ENCODE measurements at places on chromosomes 11 and 22. TPM values are rescaled to one million over a fixed set of nuclear protein-coding genes. Genes with fewer than 3 reads are reported as not detected.
A peak's percentile ranks its signal among the peaks of the same experiment; 100 is the strongest.

Gene MUC5AC
- total RNA-seq = not detected

Gene SLC7A4
- 0.06 TPM for total RNA-seq

Gene MIOX
- total RNA-seq = not detected

Gene C22orf23
- 0.29 TPM for total RNA-seq

Gene ATXN10
- total RNA-seq = 73.0 TPM

GRCh38 chr22:44330188-44330743 lies 17.5 kb upstream of the SHISAL1 start:
- no peak for DNase-seq

- no peak for DNase-seq
Observed at GRCh38 chr22:37815593-37815992, 7.6 kb upstream of the GALR3 start.

GRCh38 chr11:102225689-102226568 lies 91.4 kb upstream of the BIRC3 start:
- DNase-seq = peak; percentile 97

DNA sequence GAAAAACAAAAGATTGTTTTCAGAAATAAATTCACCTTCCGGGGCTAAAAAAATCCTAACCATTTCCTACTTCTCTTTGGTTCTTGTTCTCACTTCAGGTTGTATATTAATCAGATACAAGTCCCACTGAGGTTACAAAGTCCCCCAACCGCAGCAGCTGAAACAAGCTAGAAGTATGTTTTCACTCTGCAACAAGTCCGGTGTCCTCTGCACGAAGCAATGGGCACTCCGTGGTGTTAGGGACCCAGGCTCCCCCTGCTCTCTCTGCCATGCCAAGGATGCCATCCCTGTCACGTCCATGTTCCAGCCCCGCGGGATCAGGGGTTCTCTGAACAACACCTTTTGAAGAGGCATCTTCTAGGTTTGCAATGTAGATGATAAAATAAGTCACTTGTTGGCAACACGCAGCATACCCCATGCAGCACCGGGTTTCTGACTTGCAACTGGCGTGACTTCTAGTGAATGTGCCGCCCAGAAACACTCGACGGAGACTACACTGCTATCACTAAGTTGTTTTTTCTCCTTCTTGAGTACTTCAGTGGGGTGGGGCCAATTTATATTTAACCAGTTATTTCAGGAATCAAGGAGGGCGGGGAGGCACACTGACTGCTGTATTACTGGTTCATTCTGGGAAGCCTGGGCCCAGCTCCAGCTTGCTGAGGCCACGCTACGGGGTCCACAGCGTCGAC lies 25.4 kb upstream of the GSTP1 start:
- DNase-seq = no peak

DNA sequence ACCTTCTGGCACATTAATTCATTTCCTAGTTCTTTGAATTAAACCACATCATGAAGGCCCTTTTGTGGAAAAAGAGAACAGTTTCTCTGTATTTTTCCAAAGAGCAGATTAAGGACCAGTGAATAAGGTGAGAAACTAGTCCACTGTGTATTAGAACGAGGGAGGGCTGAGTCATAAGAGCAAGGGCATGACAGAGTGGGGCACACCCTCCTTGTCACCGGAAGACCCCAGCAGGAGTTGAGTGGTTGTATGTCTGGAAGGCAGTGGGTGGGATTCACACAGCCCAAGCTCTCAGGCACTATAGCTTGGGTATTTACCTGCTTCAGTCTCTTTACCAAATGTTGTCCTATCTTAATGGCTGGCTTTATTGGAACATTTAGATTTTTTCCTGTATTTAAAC lies 86.8 kb downstream of the BMAL1 start:
- DNase-seq = no peak

DNA sequence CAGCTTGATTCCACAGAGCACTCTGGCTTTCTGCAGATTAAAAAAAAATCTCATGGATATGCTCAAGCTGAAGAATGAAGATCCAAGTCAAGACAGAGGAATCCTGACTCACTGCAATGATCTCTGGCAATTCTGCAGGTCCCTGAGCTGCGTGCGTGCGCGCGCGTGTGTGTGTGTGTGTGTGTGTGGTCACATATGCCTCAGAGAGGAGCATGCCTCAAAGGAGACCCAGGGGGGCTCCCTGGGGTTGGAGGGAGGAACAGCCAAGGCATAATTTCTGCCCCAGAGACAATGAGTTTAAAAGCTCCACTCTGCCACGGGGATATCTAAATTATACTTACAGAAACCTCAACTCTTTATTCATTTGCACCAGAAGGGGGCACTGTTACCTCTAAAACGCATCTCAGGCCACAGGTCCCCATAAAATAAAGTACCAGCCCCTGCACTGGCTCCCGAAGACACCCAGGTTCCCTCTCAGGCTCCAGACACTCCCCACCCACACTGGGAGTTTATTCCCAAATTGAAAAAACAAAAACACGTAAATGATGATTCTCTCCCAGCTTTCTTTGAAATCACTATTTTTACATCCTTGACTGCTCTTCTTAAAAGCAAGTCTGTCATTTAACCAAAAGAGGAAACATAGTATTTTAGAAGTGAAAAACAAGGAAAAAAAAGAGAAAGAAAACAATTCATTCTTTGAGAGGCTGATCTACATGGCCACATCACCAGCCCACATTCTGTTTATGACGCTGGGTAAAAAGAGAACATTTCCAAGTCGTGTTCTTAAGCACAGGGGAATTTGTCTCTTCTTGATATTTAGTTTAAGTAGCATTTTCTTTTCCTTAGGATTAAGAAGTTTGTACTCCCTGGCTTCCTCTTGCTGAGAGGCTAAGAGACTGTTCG lies 401.0 kb downstream of the LARGE1 start:
- DNase-seq = peak; percentile 16

DNA sequence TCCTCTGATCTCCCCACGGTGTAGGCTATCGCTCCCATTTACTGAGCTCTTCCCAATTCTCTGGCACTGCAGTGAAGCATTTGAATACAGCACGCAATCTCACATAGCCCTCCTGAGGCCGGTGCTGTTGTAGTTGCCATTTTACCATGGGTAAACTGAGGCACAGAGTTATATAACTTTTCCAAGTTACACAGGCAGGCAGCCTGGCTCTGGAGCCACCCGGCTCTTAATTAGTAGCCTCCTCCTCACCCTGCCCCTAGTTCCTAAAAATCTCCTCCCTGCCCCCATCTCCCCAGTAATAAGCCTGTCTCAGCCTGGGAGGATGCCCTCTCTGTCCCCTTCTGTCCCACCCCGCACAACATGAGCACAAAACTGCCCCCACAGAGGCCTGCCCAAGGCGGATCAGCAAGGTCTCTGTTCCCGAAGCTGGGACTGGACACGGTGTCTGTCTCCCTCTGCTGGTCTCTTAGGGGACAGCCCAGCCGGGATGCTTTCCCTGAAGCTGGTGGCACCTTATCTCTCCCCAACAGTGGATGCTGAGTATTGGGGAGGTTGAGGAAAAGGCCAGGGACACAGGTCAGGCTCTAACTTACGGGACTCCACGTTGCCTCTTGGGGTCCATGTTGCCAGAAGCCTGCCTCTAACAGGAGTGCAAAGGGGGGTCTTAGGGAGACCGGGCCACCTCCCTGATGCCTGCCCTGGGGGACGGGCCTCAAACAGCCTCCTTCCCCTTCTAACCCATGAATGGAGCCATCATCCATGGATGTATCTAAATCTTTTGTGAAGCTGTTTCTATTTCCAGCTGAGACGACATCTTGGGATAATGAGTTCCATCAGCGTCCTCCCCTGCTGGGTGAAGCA lies 9.1 kb upstream of the CLCF1 start:
- peak; percentile 72 for DNase-seq

- no peak for DNase-seq
Observed at GRCh38 chr11:27083782-27084181, 43.2 kb downstream of the BBOX1 start.

- DNase-seq = no peak
Observed at GRCh38 chr11:78400116-78400515, 17.5 kb downstream of the GAB2 start.

DNA sequence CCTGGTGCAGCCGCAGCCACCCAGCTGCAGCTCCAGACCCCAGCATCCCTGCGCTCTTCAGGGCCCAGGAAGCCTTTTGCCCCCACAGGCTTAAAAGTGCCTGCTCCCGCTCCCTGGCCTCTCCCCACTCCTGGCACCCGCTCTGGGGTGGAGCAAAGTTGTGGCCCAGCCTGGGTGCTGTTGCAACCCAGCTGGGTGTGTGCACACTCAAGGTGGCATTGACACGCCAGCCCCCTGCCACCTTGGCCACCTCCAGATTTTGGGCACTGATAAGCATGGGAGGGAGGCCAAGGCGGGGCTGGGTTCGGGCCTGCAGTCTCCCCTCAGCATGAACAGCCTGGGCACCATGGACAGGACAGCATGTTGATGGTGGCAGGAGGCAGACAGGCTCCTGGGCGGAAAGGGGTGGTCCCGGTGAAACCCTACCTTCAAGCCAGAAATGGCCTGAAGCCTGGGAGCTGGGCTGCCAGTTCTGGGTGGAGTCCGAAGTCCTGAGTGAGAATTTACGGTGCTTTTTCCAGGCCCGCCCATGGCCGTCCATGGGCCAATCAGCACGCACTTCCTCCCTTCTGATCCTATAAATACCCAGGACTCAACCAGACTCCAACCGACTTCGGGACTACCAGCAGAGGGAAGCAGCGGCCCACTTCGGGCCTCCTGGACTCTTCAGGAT lies 23.6 kb upstream of the RNASEH2C start:
- DNase-seq = peak; percentile 36

GRCh38 chr11:72569966-72570892 lies 104.0 kb downstream of the PDE2A start:
- peak; percentile 65 for DNase-seq

- DNase-seq = peak; percentile 38
Observed at GRCh38 chr11:119093942-119094815, 7.5 kb downstream of the DPAGT1 start.

GRCh38 chr22:40491990-40492631 lies 121.7 kb downstream of the SGSM3 start:
- peak; percentile 42 for DNase-seq

- no peak for DNase-seq
Observed at GRCh38 chr11:132908414-132908810, 623.9 kb downstream of the OPCML start.

GRCh38 chr11:56849250-56849649 lies 100.8 kb upstream of the OR9G4 start:
- DNase-seq = no peak

GRCh38 chr11:64917663-64917995 lies 620 bp upstream of the ATG2A start:
- DNase-seq = no peak

DNA sequence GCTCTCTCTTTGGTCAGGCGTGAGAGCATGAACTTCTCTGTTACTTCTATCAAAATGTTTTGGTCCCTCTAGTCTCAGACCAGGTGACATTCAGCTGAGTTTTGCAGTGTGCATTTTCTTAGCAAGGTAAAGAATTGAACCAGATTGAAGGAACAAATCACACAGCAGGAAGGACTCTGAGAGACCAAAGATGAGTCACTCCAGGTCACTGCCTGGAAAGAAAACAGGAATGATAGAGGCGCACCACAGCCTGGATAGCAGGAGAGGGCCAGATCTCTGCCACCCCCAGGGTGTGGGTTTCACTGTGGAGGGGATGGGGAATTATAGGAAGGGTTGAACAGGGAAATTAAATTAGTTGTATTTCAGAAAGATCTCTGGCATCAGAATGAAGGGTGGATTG lies 788.3 kb downstream of the NTM start:
- DNase-seq = no peak

DNA sequence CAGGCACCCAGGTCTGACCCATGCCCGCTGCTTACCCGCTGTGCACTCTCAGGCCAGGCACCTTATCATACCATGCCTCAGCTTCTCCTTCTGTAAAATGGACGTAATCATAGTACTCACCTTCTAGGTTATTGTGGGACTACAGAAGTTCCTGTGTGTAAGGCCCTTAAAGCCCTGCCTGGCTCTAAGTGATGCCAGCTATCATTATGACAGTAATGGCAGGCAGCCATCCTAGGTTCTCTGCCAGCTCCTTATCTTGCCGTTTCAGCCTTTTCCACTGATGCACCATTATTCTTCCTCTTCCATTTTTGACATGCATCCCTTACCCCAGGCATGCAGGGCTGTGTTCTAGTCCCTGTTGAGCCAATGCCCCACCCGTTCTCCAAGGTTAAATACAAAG lies 57.9 kb downstream of the DBX1 start:
- DNase-seq = no peak

- DNase-seq = no peak
Observed at GRCh38 chr22:31081963-31082605, 966 bp downstream of the SMTN start.

DNA sequence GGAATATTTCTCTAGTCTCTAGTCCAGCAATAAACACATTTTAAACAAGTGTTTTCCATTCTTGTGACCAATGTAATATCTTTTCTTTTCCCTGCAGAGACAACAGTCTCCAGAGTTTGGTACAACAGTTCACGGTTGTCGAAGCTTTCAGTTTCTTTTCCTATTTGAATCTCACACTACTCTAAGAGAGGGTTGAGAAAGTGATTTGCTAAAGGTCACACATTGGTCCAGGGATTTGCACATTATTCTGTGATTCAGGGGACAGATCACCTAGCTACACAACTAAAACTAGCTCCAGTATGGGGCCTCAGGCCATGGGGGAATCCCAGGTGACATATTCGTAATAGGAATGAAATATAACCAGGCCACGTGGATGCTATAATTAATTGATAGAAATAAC lies 132.5 kb downstream of the HIPK3 start:
- no peak for DNase-seq

DNA sequence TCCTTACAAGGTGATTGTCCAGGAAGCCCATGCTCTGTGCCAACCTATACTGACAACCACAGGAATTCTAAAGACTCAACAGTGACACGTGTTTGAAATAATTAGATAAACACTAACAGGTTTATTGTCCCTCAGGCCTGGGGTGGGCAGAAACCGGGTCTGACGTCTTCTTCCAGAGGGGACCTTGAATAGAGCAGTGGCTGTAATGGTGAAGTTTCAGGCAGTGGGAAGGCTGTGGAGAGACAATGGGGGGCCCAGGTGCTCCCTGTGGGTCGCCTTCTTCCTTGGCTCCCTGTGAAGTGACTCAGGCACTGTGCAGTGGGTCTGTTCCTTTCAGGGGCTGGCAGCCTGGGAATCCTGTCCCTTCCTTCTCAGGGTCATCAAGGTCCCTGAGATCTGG lies 54.6 kb downstream of the OTOG start:
- no peak for DNase-seq

GRCh38 chr11:46392421-46393230 lies 1.1 kb upstream of the CHRM4 start:
- peak; percentile 70 for DNase-seq

DNA sequence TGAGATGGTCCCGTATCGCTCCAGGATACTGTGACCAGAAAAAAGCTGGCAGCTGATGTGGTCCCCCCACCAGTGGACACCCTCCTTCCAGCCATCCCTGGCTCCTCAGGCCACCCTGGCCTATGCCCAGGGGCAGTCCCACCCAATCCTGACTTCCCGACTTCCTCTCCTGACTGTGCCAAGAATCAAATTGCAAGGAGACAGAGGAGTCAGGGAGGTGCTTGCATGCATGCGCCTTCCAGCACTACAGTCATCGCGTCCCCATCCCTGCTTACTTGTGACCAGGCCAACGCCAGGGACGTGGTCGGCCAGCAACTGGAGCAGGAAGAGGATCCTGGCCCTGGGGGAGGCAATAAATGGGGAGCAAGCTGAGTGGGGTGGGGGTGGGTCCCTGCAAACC lies 3.6 kb upstream of the FREY1 start:
- no peak for DNase-seq
